ENCODE measurements at places on chromosomes 6 and 20.

DNA sequence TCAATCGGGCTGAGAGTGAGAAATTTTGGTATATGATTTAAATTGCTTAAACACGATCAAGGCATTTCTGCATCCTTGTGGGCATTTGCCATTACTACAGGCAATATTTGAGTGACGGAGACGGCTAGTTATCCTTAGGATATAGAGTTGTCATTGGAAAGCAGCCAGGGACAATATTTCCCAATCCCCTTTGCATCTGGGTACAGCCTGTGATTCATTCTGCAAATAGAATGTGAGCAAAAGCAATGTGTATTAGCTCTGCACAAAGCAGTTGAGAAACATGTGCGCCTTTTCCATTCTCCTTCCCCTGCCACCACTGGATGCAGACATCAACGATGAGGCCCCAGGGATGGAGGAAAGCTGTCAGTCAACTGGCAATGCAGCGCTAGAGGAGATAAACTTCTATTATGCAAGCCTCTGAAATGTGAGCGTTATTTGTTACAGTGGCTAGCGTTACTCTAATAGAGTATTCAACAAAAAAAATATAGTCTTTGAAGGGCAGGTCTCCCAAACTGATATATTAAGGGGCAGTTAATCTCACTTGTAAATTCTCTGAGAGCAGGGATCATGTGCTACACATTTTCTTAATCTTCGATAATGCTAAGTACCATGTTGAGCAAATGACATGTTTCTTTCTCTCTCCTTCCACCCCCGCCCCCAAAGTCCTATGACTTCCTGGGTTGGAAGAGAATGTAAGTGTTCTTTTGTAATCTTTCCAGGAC, 37.1 kb upstream of the NCOA3 start:
- DNase-seq = peak; percentile 84

- DNase-seq = no peak
These were observed 123.1 kb upstream of the EYS start for GRCh38 chr6:65830151-65830550.

GRCh38 chr6:105515054-105515453, 112.2 kb upstream of the PREP start:
- DNase-seq = no peak

DNA sequence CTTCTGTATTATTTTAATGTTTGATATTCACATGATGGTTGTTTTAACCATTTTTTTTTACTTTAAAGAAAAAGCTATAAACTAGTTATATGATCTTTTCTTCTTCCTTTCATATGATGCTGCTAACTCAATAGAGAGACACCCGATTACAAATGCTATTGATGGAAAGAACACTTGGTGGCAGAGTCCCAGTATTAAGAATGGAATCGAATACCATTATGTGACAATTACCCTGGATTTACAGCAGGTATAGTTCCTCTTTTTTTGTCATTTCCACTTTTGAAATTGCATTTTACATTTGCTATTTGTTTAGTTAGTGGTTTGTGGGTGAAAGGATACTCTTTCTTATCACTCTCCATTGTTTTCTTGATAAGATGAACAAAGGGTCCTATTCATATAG, 176.7 kb downstream of the LAMA2 start:
- no peak for DNase-seq

GRCh38 chr6:90574610-90575009, 12.3 kb downstream of the MAP3K7 start:
- DNase-seq = no peak

GRCh38 chr6:103872678-103873077, 987.0 kb downstream of the HACE1 start:
- no peak for DNase-seq

- DNase-seq = no peak
These were observed 725.3 kb downstream of the COL12A1 start for GRCh38 chr6:74480561-74480960.

GRCh38 chr6:106512048-106512967, 117.0 kb downstream of the RTN4IP1 start:
- peak; percentile 76 for DNase-seq

DNA sequence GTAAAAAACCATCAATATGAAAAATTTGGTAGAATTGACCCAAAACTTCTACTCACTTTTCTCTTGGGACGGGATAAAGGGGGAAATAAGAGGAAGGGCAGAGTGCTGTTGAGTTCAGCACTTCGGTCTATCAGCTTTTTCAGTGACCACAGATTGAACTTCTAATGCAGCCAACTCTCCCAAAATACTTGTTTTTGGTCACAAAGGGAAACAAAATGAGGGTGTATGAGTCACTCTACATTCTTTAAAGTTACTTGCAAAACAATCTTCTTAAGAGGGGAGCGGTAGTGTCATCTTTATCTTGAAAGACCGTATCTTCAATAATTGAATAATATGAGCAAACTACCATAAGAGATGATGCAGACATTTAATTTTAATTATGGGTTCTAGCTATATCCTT, 661.3 kb downstream of the CD109 start:
- peak; percentile 47 for DNase-seq

GRCh38 chr6:23705697-23706096, 420.3 kb upstream of the NRSN1 start:
- DNase-seq = no peak

- no peak for DNase-seq
These were observed 8.0 kb upstream of the SIM1 start for GRCh38 chr6:100472674-100473073.

DNA sequence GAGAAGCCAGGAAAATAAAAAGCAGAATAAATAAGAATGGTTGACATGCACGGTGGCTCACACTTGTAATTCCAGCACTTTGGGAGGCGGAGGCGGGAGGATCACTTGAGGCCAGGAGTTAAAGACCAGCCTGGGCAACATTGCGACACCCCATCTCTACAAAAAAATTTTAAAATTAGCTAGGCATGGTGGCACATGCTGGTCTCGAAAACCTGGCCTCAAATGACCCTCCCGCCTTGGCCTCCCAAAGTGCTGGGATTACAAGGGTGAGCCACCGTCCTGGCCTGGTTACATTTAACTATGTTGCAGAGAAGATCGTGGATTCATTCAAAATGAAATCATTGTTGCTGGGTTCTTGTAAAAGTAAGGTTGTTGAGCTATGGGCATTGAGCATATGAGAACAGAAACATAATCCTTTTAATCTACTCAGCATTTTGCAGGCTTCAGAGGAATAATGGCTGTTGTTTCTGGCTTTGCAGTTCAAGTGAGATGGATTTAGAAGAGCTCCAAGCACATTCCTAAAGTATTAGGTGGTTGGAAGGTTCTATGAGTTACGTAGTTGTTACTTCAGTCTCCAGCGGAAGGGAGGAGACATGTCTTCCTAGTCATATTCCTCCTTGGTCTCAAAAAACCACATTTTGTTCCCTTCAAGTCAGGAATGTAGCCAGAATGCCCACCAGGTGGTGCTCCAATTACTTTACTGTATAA, 45.6 kb upstream of the RAB23 start:
- peak; percentile 83 for DNase-seq

DNA sequence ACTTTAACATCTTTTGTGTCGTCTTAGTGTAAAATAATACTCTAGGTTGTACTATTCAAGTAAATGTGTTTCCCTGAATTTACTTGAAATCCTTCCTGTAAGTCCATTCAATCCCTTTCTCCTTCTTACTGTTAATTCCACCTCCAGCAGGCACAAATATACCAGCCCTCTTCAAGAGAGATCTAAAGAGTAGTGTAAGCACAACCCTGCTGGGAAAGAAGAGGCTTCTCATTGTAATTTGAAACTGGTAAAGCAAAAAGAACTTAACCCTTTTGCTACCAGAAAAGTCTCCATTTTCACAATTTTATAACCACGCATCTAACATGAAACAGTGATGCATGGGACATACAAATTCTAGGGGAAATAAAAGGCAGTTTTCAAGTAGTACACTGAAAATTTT, at the start of gene BMP5:
TSS of gene BMP5 (minus strand) at position 191 of the 400 bp plus-strand sequence. CDS start 725 bp downstream, outside the sequence.
- no peak for DNase-seq

DNA sequence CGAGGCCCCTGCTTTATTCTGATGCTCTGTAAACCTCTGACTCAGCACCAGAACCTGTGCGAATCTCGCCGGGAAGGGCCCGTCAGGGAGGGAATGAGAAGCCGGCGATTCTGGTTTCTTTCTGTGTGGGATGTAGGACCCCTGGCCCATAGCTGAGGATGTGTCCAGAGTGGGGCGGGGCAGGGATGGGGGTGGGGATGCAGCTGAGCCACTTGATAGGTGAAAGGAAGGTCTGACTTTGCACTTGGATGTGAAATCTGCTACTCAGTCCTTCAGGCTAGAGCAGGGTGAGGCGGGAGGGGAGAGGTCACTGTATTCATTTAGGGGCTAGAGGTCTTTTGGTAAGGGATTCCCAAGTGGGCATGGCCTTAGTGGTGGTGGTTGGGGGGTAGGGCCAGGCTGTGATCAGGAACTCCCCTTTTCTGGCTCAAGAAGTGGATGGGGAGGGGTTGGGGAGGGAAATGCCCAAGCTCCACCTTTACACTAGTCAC, 2.3 kb downstream of the TOX2 start:
- DNase-seq = no peak

DNA sequence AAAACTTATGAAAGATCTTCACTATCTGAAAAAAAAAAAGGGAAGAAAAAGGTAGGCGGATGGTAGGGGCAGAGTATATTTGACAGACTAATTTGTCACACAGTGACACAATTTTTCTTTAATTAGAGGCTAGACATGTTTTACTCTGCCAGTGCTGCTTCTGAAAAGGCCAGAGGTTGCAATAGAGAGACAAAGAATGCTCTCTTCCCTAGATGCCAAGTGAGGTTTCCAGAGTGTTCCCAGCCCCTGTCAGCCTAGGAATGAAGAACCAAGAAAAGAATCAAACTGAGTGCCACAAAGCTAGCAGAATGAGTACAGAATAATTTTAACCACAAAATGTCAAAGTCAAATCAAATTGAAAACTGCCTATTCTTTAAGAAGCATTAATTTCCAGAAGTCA, 13.0 kb downstream of the PNISR start:
- DNase-seq = no peak

GRCh38 chr6:40634429-40634828, 47.3 kb upstream of the LRFN2 start:
- no peak for DNase-seq

DNA sequence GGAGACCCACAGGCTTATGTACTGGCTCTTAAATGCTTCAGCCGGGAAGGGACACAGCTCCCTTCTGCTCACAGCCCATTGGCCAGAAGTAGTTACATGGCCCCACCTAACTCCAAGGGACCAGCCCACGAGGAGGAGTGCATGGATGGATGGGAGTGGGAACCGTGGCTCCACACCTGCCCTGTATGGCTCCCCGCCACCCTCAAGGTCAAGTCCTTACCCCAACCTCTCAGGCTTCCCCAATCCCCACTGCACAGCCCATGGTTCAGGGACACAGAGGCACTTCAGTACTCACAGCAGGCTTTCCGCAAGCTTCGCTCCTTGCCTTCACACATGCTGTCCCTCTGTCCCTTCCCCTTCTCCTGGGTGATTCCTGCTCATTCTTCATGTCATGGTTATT, 137.9 kb upstream of the KCNG1 start:
- DNase-seq = no peak

- DNase-seq = no peak
These were observed 1.9 kb upstream of the IRF4 start for GRCh38 chr6:389622-390021.

DNA sequence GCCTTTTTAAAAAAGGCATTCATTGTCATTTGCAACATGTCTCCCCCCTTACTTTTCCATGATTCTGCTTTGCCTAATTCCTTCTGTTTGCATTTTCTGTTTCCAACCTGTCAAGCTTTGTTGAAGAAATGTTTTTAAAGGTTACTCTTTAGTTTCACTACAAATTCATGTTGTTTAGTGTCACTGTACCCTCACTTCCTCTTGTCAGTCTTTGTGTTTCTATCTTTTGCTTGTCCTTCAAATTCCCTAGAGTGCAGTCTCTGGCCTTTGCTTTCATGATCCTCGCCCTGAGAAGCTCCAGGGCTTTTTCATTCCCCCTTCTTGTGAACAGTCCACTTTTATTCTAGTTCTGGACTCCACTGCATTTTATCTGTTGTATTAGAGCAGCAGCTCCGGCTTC, 90.6 kb downstream of the MAP3K4 start:
- DNase-seq = no peak

DNA sequence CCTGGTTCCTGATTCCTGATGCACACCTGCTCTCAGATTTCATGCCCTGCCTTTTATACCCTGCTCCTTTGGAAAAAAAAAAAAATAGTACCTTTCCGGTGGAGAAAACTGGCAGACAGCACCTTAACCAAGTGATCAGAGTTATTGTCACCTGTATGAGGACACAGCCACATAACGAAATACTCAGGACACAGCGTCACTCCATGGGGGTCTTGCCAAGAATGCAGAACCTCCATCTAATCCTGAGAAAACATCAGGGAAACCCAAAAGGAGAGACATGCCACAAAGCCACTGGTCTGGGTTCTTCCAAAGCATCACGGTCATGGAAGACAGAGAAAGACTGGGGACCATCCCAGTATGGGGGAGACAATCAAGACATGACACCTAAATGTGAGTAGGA, 29.1 kb downstream of the BFSP1 start:
- DNase-seq = no peak

DNA sequence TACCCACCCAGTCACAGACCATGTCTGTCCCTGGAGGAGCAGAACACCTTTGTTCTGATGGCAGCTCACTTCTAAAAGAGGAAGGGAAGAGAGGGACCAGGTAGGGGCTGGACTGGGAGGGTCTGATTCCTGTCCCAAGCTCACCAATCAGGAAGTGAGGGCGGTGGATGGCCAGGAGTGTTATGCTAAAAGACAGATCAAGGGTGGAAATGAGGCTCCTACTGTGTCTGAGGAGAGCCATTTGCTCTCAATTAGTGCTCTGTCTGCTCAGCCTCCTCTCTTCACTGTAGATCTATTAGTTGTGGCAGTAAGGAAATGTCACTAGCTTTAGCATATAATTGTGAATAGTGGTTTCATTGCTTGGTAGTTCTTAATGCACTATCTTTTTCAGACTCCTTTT, 72.5 kb downstream of the ARMC2 start:
- no peak for DNase-seq

- DNase-seq = no peak
These were observed 8.7 kb upstream of the GMPR start for GRCh38 chr6:16229700-16230099.

- no peak for DNase-seq
These were observed 84.9 kb upstream of the NRN1 start for GRCh38 chr6:6091608-6092002.

DNA sequence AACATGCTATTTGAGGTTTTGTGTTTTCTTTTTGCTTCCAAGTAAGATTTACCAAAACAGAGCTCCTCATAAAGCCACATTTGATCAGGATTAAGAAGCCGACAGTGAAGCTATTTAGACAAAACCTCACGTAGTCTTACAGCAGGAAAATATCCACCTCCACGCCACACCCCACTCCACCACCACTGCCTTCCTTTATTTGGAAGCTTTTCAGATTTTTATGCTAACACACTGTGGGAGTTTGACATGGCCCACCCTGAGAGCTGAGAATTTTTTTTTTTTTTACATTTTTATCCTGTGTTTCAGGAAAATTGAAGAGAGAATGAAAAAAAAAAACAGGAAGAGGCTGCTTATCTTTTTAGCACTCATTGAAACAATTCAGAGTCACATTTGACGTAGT, 104.8 kb upstream of the MC3R start:
- no peak for DNase-seq
